T-cell (primary cell): ENCODE measurements at places on chromosomes 12 and 14.

GRCh38 chr12:508795-509194 is 49.1 kb downstream of the B4GALNT3 start:
- no peak for DNase-seq

DNA sequence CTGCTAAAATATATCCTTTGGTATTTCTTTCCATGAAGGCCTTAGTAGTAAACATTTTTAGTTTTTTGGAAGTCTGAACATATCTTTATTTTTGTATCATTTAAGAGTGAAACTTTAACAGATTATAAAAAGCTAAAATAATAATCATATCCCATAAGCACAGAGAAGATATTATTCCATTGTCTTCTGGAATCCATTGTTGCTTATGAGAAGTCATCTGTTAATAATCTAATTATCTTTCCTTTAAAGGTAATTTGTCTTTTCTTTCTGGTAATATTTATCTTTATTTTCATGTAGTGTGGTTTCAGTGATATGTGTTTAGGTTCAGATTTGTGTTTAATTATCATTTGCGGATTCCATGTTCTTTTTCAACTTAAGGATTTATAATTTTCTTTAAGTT is 261.7 kb downstream of the MSRB3 start:
- no peak for DNase-seq

DNA sequence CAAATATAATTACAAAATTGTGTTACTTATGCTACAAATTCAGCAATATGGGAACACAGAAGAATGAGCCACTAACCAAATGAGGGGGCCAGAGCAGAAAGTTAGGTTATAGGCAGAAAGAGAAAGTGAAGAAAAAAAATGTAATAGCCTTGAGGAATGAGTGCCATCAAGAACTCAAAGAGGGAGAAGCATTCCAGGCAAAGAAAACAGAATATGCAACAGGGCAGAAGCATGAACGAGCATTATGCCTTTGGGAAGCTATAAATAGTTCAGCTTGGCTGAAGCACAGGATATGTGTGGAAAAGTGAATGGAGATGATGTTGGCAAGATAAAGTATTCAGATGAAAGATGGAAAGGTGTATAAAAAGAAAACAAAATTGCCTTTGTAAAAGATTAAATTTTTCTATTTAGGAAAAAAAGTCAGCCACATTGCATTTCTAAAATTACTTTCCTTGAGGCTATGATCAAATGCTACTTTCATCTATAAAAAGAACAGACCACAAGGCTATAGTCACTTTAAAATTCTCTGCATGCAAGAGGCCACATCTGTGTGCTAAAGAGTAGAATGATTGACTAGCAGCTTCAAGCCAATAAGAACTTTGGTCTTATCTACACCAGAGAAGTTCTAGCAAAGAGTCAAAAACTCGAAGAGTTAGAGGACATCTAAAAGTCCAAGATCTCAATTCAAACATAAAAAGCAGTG is 193.6 kb upstream of the GARIN6 start:
- no peak for DNase-seq

GRCh38 chr12:94435511-94435927 is 24.1 kb downstream of the CEP83 start:
- no peak for DNase-seq

- DNase-seq: no peak
Observed at GRCh38 chr12:89622115-89622514, 86.5 kb downstream of the ATP2B1 start.

- no peak for DNase-seq
Observed at GRCh38 chr12:132426349-132427173, 63.4 kb upstream of the FBRSL1 start.

GRCh38 chr14:70779667-70780066 is 29.6 kb downstream of the MAP3K9 start:
- DNase-seq: no peak

DNA sequence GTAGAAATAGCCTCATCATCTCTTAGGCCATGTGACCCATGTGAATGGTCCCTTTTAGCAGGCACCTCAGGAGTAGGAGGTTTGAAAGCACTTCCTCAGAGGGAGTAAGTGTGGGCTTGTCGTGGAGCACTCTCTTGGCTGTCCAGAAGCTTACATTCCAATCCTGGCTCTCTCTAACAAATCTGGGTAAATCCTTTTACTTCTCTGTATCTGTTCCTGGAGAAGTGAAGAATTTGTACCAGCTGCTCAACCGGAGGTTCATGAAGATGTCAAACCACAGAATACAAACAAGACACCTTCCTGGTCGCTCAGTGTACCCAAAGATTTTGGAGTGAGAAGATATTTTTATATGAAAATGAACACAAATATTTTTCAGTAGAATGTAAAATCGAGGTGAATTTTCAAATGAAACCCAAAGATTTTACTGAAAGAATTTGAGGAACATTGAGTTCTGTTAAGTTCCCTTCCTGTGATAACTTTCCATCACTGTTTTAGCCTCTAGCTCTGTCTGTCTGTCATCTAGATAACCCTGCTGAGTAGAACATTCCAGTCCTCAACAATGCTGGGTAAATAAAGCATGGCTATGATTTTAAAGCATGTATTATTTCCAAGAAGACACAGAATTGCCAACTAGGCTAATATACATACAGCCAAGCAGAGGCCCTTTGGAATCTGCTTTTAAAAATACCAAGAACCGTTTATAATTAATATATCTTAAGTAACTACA is 263.9 kb upstream of the RGS6 start:
- DNase-seq: no peak

GRCh38 chr12:123384994-123385376 is 1.1 kb downstream of the KMT5A start:
- no peak for DNase-seq

DNA sequence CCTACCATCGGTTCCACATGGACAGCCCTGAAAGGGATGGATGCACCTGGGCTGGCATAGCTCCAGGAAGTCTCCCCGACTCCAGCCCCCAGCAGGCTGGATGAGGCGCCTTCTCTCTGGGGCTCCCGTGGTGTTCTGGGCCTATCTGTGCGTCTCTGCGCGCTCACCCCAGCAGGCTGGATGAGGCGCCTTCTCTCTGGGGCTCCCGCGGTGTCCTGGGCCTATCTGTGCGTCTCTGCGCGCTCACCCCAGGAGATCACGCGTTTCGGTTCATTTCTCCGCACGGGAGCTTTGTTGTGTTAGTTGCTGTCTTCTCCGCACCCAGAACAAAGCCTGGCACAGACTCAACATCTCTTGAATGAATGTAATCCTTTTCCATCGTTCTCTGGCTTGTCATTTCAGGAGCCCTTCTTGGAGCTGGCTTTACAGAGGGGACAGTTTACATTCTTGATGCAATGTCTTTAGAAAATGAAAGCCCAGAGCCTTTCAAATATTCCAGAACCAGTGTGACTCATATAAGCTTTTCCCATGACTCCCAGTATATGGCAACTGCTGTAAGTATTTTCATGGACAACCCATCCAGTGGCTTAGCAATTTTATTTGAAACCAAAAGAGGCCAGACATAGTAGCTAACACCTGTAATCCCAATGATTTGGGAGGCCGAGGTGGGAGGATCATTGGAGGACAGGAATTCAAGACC is 40.3 kb downstream of the CFAP251 start:
- no peak for DNase-seq

GRCh38 chr14:103073367-103073875 is 10.6 kb upstream of the LBHD2 start:
- no peak for DNase-seq

- no peak for DNase-seq
Observed at GRCh38 chr12:26777236-26777635, 55.8 kb downstream of the ITPR2 start.

DNA sequence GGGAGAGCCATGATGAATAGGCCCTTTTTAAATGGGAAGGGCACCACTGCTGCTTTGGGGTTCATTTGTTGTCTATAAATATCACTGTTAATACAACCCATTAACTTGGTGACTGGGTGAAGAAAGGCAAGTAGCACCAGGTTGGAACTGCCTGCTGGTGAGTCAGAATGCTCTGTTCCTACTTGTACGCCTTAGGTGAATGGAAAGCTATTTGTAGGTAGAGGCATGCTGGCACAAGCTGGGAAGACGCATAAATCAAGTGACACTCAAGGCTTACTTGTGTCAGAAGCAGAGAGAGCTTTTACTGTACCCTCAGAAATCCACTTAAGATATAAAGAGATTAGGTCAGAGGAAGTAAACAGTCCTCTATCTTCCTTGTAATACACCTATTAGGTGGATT is 142.5 kb downstream of the TMX1 start:
- DNase-seq: no peak

GRCh38 chr12:89882792-89883191 is 174.2 kb upstream of the ATP2B1 start:
- DNase-seq: no peak

DNA sequence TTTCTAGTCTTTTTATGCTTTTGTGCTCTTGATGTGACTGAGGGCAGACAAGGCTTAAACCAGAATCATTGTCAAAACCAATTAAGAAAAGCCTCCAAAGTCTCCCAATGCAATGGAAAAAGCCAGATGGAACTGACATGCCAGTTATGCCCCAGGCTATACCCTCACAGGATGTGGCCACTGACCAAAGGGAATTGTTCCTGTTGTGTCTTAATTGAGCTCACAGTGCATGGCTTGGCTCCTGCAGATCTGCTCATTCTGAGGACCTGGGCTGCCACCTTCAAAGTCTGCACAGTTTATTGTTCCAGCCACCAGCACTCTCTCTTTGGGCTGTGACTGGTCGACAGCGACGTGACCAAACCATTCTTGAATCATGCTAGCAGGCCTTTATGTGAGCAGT is 17.1 kb upstream of the BICD1 start:
- DNase-seq: no peak

DNA sequence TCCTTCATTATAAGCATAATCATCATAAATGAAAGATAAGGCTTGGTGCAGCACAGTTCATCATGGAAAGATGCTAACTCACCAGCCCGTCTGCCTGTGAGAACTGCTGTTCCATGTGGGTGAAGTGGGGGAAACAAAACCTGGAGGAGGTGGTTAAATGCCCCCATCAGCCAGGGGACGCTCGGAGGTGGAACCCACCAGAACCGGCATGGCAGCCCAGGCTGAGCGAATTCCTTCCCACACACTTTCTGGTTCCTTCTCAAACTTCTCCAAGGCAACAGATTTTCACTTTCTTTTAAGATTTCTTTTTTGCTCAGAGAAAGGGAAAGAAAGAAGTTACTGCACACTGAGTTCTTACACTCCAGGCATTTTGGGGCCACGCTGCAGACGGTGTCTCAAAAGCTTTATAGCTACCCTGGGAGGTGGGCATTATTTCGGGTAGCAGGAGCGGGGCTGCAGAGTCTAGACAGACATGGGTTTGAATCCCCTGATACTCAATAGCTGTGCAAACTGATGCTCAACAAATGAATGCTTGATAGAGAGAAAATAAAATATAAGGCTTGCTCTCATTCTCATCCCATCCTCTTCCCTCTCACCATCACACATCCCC is 190.7 kb downstream of the BCL11B start:
- no peak for DNase-seq

GRCh38 chr14:76812093-76812421 is 625 bp downstream of the ANGEL1 start:
- no peak for DNase-seq

GRCh38 chr14:79698298-79698711 is 513.0 kb downstream of the DIO2 start:
- DNase-seq: no peak

DNA sequence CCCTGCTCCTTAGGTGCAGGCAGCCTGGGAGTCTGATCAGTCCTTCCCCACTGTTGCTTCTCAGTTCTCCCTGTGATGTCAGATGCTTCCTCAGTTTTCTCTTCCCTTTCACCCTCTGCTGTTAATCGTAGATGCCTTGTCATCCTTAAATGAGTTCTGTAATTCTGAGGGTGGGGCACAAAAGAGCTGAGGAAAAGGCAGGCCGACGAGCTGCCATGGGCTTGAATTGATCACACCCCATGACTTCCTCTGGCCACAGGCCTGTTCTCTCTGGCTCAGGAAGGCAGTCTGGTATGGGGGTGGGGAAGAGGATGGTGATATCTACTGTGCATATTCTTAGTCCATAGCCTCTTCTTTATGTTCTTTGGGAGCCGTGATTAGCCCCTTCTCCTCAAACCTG is 5.2 kb upstream of the AP1G2 start:
- no peak for DNase-seq

DNA sequence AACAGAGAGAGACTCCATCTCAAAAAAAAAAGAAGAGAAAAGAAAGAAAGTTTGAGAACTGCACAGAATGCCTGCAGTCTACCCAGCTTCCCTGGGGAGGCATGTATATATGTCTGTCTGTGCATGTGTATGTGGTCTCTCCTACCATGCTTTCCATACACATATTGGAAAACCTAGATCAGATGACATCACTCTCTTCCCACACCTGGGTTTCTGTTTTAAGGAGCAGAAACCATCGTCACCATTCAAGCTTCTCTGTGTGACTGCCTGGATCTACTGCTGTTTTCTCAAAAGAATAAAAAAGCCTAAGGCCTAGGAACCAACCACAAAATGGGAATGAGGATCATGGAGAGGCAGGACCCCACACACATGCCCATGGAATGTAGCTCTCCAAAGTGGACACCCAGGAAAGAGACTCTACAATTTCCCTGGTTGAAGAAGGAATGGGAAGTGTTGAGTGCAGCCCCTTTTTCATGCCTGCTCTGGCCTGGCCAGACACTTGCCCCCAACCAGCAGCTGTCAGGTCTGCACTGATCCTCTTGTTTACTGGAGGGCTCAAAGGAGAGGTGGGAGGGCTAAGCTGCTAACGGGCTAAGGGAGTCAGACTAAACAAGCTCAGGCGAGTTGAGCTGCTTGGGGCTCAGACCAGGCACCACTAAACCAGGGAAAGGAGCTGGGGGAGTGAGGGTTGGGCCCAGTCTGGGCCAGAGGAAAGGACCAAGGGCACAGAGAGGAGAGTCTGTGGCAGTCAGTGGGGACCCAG is 7.7 kb upstream of the PCK2 start:
- DNase-seq: no peak

DNA sequence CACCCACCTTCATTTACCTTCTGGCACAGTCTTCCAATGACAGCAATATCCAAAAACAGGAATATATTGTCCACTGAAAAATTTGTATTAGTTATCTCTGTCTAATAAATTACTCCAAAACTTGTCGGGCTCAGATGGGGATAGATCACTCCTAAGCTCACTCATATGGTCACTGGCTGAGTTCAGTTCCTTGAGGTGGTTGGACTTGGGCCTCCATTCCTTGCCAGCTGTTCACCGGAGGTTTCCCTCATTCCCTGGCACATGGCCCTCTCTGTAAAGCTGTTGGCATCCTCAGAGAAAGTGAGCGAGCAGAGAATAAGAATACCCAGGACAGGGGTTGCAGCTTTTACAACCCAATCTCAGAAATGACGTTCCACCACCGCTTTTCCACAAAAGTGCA is 81.5 kb downstream of the TMTC1 start:
- DNase-seq: no peak

GRCh38 chr14:23816371-23816770 is 137.2 kb upstream of the DHRS4 start:
- DNase-seq: no peak

- DNase-seq: no peak
Observed at GRCh38 chr14:28785096-28785952, 18.7 kb downstream of the FOXG1 start.

DNA sequence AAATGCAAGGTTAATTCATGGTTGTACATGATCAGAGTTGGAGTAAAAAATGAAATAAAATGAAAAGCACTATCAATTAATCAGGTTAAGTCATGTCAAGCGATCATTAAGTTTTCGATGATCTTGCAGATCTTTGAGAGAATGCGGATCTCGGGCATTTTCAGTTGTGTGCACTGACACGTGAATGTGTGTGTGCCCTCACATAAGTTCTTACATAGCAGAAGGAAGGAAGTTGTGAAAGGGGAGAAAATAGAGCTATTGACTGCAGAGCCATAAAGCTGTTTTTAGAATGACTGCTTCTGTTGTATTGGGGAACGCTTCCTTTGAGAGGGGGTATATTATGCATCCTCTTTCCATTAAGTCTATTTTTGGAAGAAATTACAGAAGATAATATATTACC is 101.3 kb downstream of the HMGA2 start:
- DNase-seq: no peak

- DNase-seq: no peak
Observed at GRCh38 chr12:122137681-122138080, 36.3 kb downstream of the IL31 start.
